G401 (cell line): ENCODE measurements at places on chromosomes 3 and 15. TPM values are rescaled to one million over a fixed set of nuclear protein-coding genes. Genes with fewer than 3 reads are reported as not detected.

Gene FGF12
- not detected in 2 replicates for total RNA-seq

Gene SLC6A1
- not detected in 2 replicates for total RNA-seq

Gene BOC
- total RNA-seq: not detected in 2 replicates

Gene RBP2
- total RNA-seq: not detected in 2 replicates

Gene HYAL2
- total RNA-seq: 91.0 and 99.0 TPM in 2 replicates

Gene TTC21A
- total RNA-seq: 1.2 and 4.8 TPM in 2 replicates

Gene HDC
- not detected in 2 replicates for total RNA-seq

- DNase-seq: no peak
Observed at GRCh38 chr3:41808152-41808551, 153.8 kb downstream of the ULK4 start.

GRCh38 chr3:63896332-63897030 lies 15.7 kb downstream of the SCAANT1 start:
- no peak for DNase-seq

- DNase-seq: no peak
Observed at GRCh38 chr15:100866386-100867330, 13.0 kb upstream of the ALDH1A3 start.

DNA sequence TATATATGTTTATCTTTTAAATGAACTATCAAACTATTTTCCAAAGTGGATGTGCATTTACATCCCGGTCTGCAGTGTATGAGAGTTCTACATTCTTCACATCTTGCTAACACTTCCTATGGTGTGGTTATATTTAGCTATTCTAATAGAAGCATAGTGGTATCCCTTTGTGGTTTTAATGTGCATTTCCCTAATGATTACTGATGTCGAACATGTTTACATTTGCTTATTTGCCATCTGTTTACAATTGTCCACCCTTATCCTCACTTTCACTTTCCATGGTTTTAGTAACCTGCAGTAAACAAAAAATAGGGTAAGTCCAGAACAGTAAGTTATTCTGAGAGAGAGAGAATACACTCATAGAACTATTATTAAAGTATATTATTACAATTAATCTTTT lies 360.5 kb upstream of the NAALADL2 start:
- DNase-seq: peak; percentile 3

GRCh38 chr3:66989241-66989640 lies 8.9 kb upstream of the KBTBD8 start:
- peak; percentile 14 for DNase-seq

DNA sequence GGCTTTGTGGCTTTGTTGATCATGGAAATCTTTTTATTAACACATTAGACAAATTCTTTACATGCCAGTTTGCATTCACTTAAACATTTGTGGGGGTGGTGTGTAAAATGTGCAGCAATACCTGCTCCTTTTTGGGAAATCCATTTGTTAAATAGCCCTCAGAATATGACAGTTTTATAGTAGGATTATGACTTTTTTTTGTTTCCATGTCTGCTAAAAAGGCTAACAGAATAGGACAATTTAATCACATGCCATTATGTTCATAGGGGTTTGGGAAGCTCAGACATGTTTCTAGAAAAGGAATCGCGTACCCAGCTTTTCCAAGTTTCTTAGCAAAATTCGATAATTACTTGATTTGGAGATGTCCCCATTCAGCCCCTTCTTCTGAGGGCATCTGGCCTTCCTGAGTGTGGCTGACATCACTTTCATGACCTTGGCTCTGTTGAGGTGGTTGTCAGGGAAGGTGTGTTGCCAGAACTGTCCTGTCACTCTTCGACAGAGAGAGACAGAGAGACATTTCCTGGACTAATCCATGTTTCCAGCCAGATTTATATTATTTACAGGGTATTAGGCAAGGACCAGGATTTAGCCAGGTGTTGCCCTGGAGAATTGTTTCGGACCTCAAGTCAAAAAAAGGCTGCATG lies 126.4 kb downstream of the PTPRG start:
- no peak for DNase-seq

- no peak for DNase-seq
Observed at GRCh38 chr3:49153349-49153912, 12.7 kb downstream of the CCDC71 start.

DNA sequence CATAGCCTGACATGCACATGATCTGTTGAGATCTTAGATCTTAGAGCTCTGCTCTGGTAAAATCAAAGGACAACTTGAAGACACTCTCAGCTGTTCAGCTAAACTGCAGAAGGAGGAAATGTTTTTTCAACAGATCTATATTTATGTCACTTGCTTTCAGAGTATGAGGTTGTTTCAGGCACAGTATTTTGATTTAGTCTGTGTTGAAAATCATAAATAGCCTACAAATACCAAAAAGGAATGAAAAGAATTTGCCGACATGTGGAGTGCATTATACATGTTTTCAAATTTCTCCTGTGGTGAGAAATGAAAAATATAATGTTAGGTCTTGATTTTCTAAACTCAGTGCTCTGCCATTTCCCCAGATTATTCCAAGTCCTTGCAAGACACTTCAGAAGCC lies 1118.4 kb downstream of the TBL1XR1 start:
- no peak for DNase-seq

DNA sequence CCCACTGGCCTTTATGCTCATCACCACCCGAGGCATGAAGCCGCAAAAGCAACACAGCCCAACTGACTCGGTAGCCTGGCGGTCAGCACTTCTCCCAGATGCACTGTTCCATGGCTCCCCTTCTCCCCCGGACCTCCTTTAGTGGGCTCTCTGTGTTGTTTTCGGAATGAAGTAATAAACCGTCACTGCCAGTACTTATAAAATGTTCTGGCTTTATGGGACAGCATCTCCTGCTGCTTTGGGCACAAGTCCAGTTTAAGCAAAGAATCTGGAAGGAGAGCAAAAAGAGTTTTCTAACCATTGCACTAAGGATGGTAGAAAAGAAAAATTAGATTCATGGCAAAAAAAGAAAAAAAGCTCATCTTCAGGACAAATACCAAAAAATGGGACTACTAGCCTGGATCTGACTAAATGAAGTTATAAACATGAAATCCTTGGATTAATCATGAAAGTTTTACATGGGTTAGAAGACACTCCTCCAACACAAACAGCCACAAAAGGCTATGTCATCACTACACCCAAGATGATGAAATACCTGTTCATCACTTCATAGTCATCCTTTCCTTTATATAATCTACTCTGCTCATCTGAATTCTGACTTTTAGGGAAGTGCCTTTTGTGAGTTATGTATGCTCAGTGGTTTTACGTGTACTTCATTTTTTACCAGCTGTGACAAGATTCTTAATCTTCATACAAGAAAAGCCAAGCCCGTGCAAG lies 89.5 kb upstream of the UBE2E2 start:
- DNase-seq: peak; percentile 10

DNA sequence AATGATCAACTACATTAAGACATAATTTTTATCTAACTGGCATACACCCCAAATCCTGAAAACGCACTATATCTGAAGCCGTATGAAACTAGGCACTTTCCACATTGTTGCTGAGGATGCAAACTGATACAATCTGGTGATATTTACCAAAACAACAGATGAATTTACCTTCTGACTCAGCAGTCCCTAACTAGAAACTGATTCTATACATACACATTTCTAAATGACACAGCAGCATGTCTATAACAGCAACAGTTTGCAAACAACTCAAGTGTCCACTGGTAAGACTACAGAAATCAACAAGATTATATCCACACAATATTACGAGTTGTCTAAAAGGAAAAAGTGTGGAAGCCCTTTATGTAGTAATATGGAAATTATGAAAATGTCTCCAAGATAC lies 22.9 kb downstream of the SECISBP2L start:
- no peak for DNase-seq

DNA sequence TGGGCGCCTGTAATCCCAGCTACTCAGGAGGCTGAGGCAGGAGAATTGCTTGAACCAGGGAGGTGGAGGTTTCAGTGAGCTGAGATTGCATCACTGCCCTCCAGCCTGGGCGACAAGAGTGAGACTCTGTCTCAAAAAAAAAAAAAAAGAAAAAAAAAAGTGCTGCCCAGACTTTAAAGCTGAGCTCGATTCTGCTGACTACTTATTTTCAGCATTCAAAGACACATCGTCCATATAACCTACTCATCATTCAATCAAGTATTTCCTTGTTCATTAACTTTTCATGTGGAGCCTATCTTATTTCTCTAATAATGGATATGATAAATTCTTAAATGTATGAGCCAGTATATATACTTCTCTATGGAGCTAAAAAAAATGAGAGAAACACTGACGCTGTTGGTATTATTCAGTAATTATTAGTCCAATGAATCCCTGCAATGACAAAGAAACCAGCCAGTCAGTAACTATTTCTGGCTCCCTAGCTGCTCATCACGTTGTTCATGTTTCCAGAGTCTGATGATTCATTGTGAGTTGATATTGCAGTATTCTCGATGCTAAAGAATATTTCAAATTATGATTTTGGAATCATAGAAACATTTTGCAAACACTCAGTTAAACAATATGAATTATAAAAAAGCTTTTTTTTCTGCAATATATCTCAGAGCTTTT lies 111.9 kb downstream of the RAP2B start:
- DNase-seq: no peak

- no peak for DNase-seq
Observed at GRCh38 chr15:38651328-38652038, 86.9 kb upstream of the RASGRP1 start.

DNA sequence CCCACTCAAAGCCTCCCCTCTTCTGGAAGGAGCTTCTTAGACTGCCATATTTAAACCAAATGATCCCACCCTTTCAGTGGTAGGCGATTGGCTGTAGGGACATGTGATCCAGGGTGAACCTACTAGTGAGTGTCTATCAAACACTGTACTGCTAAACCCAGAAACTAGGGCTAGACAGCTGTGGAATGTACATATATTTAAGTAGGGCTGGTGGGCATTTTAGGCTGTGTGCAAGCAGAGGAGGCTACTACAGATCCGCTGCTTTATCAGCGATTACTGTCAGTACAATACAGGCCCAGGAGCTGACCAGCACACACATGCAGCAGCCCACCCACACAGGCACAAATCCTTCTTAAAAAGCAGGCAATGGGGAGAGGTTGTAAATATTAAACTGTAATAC lies 15.4 kb upstream of the LARP6 start:
- no peak for DNase-seq

GRCh38 chr3:138863776-138864113 lies 29.0 kb upstream of the PIK3CB start:
- DNase-seq: no peak

GRCh38 chr3:142931222-142931621 lies 32.3 kb downstream of the PAQR9 start:
- no peak for DNase-seq
